Stimulated activated CD4-positive, alpha-beta T cell treated with anti-CD3 and anti-CD28 coated beads, TNF-alpha, amount 100 ng/mL, for 1 hour (primary cell): ENCODE measurements at places on chromosomes 12 and 14.

DNA sequence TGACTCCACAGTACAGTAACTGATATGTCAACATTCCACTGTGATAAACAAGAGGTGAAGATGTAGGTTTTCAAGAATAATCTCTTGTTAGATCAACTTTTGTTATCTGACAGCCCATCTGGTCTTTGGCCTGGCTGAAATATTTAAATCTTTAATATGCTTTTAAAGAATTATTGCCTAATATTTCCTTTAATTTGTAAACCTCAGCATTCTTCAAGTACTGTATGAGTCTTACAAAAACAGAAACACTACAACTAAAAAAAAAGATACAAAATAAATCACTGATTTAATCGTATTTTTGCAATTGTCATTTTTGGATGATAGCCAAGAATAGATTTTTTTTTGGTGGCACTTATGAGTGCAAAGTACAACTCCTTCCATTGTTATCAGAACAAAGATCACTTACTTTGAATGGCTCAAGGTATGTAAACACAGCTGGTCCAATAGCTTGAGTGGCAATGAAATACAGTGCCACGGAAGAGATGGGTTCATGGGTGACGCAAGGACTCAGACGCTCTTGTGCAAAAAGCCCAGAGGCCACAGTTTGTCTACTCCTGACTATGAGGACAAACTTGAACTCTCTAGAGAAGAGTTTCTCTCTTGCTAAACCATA lies 109.5 kb downstream of the PAX9 start:
- DNase-seq: no peak

- DNase-seq: no peak
Observed at GRCh38 chr12:126726481-126727217, 1540.3 kb upstream of the TMEM132C start.

- DNase-seq: no peak
Observed at GRCh38 chr12:85979641-85980040, 105.5 kb downstream of the NTS start.

DNA sequence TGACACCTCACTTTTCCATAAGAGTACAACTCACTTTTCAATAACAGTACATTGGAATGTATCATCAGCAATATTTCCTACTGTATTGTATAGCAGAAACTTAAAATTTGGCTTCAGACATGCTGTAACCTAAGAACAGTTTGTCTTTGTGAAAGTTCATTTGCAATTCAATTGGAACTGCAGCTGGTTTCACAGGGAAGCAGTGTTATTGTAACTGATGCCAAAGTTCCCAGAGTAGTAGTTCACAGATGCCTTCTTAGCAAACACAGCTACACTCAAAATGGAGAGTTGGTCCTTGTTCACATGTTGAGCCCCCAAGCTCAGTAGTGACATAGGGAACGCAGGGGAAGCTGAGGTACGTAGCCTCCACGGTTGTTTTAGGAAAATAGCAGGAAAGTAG lies 23.3 kb downstream of the PPP1R36 start:
- DNase-seq: no peak

DNA sequence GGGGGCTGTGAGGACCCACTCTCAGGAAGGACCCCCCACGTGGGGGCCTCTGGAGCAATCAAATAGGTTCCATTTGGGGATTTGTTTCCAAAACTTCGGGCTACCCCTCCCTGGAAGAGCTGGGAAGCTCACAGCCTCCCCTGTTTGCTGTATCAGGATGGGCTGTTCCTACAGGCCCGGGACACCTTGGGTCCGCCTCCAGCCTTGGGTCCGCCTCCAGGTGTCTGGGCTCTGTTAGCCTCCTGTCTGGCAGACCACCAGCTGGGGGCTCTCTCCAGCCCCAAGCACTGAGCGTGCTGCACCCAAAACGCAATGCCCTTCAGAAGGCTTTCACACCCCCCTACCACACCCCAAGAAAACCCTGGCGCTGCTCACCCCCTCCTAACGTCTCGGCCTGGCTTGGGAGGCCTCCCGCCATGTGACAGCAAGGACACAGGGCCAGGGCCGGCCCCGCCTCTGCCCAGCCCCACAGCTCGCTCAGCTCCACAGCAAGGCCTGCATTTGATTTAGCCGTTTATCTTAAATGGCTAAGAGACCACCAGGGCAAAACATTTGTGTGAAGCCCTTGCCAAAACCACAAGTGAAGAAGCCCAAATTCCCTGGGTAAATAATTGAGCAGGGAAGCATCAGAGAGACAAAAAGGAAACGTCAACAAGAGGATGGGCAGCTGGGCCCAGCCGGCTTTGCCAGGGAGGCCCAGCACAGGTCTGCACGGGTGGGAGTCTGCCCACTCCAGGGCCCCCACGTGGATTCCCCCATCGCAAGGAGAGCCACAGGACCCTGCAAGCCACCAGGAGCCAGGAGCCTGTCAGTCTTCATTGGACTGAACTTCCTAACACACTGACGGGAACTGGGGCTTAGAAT lies 39.9 kb downstream of the BCL11B start:
- no peak for DNase-seq

- DNase-seq: peak; percentile 15
Observed at GRCh38 chr14:58638231-58639197, 752 bp downstream of the DACT1 start.

- no peak for DNase-seq
Observed at GRCh38 chr14:35986219-35986573, 160.1 kb downstream of the BRMS1L start.

GRCh38 chr14:89382487-89382886 lies 34.5 kb downstream of the FOXN3 start:
- no peak for DNase-seq

- no peak for DNase-seq
Observed at GRCh38 chr12:67697967-67698366, 49.4 kb downstream of the DYRK2 start.
